ENCODE measurements at places on chromosomes 16 and 17.

DNA sequence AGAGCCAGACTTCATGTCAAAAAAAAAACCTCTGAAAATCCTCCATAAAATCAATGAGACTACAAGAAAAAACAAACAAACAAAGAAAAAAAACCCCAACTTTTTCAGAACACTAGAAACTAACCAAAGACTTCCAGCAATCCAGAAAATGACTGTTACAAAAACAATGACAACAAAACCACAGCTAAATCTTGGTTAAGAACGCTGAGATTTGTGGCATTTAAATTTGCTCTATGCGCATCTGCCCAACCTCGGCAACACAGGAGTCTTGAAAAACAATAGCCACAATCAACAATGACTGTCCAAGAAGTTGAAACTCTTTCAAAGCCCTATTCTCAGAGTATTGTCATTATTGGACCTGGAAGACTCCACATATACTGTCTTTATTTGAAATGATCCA, 402.4 kb downstream of the ZFHX3 start:
- no peak for DNase-seq

DNA sequence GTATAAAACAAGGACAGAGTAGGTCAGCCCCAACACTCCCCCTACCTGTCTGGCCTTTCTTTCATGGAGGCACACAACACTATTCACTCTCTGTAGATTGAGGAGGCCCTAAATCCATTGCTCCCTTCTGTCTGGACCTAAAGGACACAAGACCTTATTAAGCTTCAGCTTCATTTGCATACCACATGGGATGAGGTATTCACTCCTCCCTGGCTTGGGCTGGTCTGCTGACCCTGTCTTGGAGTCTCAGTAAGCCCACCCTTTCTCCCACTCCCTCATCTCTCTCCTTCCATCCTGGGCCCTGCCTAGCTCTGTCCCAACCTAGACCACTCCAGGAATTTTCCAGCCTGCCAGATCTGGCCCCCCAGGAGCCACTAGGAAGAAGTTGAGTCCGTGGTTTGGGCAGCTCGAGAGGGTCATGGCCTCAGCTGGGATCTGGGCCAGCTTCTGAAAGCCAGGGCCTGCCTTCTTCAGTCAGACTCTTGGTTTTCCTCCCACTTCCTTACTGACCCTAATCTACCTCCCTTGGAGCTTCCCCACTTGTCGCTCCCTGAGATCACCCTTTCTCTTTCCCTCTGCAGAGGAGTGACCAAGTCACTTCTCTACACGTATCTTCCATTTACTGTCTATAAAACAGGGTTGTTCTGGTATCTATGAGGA, 6.5 kb upstream of the LLGL1 start:
- no peak for DNase-seq

- DNase-seq: no peak
These were observed 20.8 kb downstream of the UTS2R start for GRCh38 chr17:82392209-82392920.

GRCh38 chr17:45423304-45423974, 9.2 kb downstream of the ARHGAP27 start:
- DNase-seq: no peak

DNA sequence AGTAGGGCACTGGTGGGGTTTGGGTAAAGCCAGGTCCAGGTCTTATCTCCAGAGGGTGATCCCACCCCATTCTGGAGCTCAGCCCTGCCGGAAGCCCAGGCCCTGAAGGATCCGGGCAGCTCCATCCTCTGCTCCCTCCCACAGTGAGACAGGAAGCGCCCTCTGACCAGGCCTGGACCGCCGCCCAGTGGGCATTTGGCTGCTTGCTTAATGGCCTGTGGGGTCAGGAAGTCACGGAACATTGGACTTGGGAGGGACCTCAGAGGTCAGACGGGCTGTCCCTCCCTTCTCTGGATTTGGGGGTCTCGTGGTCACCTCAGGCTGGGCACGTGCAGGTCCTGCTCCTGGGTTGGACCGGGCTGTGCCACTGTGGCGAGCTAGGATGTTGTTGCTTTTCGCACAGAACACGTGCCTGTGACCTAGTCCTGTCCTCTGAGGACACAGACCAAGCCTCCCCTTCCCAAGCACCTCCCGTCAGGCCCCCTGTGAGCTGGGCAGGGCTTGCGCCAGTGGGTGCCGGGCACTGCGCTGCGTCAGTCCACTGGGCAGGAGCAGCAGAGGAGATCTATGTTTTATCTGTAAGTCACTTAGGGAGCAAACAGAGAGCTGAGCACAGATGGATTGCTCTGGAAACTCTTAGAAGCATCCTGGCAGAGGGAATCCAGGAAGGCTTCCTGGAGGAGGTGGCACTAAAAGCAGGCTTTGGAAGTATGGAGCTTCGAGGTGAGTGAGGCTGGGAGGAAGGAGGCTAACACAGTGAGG, 49.4 kb upstream of the GSE1 start:
- DNase-seq: peak; percentile 43

DNA sequence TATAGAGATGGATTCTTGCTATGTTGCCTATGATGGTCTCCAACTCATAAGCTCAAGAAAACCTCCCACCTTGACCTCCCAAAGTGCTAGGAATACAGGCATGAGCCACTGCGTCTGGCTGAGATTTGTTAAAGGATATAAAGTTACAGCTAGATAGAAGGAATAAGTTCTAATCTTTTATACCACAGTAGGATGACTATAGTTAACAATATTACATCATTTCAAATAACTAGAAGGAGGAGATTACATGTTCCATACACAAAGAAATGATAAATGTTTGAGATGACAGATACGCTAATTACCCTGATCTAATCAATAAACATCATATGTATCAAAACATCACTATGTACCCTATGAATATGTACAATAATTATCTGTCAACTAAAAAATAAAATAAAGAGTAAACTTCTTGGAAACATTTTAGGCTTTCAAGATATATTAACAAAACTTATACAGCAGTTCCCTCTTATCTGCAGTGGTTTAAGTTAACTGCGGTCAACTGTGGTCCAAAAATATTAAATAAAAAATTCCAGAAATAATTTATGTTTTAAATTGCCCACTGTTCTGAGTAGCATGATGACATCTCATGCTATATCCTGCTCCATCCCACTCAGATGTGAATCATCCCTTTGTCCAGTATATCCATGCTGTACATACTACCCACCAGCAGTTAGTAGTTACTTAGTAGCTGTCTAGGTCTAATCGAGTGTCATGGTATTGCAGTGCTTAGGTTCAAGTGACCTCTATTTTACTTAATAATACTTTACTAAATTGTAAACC, 129.2 kb upstream of the NACA2 start:
- DNase-seq: no peak

DNA sequence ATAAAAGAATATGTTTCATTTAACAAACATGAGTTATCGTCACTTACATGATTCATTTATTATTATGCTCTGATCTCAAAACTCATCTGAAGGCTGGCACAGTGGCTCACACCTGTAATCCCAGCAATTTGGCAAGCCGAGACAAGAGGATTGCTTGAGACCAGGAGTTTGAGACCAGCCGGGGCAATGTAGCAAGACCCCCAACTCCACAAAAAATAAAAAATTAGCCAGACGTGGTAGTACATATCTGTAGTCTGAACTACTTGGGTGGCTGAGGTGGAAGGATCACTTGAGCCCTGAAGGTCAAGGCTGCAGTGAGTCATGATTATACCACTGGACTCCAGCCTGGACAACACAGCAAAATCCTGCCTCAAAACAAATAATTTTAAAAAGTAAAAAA, 16.0 kb downstream of the APPBP2 start:
- DNase-seq: no peak
